ENCODE measurements at places on chromosomes 5 and 9. TPM values are rescaled to one million over a fixed set of nuclear protein-coding genes. Genes with fewer than 3 reads are reported as not detected.
A peak's percentile ranks its signal among the peaks of the same experiment; 100 is the strongest.

DNA sequence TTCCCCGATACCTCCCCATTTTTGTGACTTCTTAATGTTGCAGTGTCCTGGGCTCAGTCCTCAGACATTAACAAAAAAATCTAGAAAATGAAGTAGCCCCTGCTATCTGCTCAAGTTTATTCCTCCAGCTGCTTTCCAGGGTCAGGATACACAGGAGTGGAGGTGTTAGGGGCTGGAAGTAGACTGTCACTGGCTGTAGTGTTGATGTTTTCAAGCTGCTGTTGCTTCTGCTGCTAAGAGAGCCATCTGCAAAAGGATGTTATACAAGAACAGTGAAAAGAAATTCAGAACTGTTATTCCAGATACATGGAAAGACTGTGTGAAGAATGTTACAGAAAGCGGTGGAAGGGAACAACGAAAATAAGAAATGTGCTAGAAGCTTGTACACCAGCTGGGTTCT lies 10.7 kb downstream of the CD14 start:
- DNase-seq: no peak

DNA sequence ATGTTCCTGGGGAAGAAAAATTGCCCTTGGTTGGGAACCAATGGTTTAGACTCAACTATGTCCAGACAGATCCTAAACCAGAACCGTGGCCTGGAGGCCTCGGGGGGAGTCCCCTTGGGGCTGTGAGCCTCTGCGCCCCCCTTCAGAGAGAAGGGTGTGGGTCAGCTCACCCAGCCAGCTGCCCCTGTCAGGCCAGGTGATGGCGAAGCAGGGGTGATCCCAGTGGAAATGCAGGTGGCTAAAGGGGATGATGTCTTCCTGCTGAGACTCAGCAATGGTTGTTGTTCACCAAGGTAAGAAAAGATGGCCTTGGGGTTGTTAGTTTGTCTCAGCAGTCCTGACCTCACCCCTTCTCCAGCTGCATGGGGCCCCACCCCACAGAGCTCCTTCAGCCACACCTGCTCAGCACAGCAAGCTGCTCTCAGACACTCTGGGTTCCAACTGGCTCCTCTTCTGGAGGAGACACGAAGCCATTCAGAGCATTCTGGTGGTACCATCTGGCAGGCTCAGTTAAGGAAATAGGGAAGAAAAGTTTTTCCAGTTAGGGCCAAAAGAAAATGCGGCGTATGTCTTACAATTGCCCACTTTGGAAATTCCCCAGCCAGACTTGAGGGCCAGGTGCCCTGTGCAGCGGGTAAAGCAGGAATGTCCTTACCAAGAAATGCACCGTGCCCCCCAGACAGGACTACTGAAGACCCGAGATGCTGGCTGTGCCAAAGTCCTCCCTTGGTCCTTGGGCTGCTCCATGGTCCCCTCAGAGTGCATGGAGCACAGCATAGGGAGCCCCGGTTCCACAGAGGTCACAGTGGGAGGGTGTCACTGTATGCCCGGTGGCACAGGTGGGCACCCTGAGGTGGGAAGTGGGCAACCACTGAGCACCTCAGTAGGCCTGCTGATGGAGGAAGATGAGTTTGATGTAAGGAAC lies 90.2 kb downstream of the NSUN2 start:
- no peak for DNase-seq

DNA sequence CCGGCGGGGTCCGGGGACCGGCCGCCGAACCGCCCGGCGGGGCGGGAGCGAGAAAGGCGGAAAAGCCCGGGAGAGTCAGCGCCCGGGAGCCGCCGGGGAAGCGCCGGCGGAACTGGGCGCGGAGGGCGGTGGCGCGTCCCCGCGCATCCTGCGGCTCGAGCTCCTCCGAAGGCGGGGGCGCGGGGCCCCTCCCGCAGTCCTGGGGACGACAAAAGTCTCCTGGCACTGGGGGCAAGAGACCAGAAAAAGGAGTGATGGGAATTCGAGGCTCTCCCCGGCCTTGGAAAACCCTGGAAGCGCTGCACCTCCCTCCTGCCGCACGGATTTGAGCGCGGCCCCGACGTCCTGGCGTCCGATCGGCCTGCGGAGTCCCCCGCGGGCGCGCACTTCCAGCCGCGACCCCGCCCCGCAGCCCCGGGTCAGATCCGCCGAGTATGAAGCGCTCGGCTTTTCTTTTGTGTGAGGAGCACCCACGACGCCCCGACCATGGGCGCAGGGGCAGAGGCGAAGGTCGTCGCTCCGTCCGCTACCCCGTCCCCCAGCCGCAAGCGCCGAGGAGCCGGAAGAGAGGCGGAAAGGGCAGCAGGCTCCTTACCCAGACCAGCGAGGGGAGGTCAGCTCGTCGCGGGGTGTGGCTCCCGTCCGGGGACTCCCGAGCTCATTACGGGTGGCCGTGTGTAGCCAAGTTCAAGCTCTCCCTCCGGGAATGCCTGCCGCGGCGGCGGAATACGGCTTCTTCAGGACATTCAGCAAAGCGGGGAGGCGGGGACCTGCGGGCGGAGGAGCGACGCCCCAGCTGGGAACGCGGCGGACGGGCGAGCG lies at the start of gene EPB41L4A:
Gene EPB41L4A (minus strand): TSS at position 114 of the 822 bp plus-strand sequence. CDS start 238 bp downstream, outside the sequence.
- peak; percentile 40 for DNase-seq

DNA sequence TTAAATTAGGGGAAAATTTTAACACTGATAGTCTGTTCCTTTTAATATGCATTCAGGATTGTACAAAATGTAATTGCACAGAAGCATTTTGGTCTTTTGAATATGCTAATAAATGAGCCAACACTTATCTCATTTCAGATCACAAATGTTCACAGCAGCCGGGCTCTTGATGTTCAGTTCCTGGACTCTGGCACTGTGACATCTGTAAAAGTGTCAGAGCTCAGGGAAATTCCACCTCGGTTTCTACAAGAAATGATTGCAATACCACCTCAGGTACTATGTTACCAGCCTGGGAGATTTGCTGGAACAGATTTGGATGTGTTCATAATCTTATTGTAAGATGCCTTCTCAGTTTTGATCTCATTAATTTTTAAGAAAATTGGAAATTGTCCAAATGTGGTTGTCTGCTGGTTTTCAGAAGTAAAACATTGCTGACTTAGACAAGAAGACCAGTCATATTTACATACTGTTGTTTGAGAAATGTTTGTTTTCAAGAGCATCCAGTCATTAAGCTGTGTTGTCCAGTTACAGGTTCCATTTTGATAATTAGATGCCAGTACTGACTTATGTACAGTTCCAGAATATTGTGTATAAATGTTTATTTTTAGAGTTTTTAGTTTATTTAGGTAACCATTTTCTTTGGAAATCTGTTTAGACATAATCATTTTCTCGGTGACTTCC lies 23.0 kb upstream of the TMOD1 start:
- DNase-seq: no peak

DNA sequence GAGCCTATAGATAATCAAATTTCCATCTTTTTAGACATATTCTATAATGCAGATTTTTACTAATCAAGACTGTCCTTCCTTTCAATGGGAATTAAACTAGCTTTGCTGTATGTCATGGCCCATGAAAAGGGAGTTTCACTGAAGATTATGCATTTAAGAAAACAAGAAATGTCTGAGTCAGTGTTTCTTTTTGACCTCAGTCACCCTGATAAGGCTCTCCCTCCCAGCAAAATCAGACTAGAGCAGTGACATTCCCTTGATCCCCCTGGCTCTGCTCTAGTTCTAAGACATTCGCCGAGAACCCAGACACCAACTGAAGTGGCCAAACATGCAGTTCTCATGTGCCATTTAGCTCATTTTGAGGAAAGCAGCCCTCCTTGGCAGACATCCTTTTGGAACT lies 442.0 kb downstream of the ACTL7B start:
- no peak for DNase-seq

DNA sequence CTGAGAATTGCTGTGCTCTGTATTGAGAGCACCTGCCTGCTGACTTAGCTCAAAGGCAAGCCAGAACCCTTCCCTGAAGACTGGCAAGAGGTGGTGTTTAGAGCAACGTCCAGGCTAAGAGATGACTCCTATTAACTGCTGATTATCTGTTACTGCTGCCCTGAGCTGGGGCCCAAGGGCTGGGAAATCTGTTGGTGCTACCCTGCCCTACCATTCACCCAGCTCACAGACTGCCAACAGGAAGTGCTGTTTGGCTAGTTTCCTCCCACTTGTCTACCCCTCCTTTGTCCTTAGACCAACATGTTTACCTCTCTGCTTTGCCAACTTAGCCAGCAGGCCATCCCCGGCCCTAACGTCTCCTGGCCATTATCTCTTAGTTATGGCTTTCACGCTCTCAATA lies 6.9 kb downstream of the RAB24 start:
- no peak for DNase-seq

NXNL2 gene
- total RNA-seq: not detected

Measured in H4 (cell line).